Lower lobe of right lung (tissue), 2 donors: ENCODE measurements at places on chromosomes 3 and 15. TPM values are rescaled to one million over a fixed set of nuclear protein-coding genes. Genes with fewer than 3 reads are reported as not detected.

Gene PSTPIP1
- 18.4 TPM for total RNA-seq

Gene SLC12A8
- total RNA-seq = 9.1 TPM

- no peaks in the 10 kb centered on the region for H3K27me3 ChIP-seq
- H3K27ac ChIP-seq = no peak overlapping the region
- H3K4me3 ChIP-seq = no peak overlapping the region
Measured at GRCh38 chr3:21542656-21543379, 208.2 kb downstream of the ZNF385D start.

GRCh38 chr15:42102646-42103235 lies 8.4 kb upstream of the PLA2G4D start:
- no peak for DNase-seq
- H3K27me3 ChIP-seq = no peaks in the 10 kb centered on the region
- peaks cover 28% of the 10 kb centered on the region for H3K4me1 ChIP-seq
- no peak overlapping the region for H3K4me3 ChIP-seq
- no peaks in the 10 kb centered on the region for H3K36me3 ChIP-seq
- no peak overlapping the region for H3K27ac ChIP-seq

DNA sequence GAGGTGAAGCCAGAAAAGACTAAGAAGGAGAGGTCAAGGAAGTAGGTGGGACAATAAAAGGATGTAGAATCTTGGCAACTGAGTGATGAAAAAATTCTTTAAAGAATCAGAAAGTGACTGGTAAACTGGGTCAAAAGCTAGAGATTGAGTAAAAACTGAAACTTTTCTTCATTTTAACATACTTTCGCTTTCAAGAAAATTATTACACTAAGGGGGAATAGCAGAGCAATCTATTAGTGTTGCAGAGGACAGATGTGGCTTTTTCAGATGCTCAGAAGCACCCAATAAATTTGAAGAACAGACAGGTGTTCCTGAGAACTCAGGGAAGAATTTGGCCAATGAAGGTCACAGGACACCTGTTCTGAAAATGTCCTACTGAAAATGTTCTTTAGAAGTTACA lies 805.4 kb upstream of the ALCAM start:
- no peak overlapping the region for H3K27ac ChIP-seq
- no peaks in the 10 kb centered on the region for H3K4me1 ChIP-seq
- no peak for DNase-seq

DNA sequence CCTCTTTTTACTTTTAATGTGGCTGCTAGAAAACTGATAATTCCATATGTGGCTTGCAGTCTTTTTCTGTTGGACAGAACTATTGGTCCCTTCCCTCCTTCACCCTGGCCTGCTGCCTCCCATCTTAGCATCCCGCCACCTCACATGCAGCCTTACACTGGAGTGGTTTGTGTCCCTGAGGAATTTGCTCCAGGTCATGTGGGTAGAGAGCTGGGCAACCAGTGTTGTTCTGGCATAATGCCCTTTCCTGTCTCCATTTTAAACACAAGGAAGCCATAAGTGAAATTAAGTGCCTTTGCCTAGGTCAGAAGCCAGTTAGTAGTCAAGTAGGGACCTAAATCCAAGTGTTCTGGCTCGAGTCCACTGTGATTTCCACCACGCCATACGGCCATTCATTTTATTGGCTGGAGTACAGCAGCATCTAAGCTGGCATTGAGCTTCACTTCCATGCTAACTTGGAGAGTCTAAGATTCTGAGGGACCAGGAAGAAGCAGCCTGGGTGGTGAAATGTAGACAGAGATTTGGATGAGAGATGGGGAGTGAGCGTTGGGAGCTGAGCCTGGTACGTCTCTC lies 46.0 kb upstream of the PLXNA1 start:
- DNase-seq = no peak
- no peak overlapping the region for H3K4me3 ChIP-seq
